ENCODE measurements at places on chromosomes 11 and 22.

DNA sequence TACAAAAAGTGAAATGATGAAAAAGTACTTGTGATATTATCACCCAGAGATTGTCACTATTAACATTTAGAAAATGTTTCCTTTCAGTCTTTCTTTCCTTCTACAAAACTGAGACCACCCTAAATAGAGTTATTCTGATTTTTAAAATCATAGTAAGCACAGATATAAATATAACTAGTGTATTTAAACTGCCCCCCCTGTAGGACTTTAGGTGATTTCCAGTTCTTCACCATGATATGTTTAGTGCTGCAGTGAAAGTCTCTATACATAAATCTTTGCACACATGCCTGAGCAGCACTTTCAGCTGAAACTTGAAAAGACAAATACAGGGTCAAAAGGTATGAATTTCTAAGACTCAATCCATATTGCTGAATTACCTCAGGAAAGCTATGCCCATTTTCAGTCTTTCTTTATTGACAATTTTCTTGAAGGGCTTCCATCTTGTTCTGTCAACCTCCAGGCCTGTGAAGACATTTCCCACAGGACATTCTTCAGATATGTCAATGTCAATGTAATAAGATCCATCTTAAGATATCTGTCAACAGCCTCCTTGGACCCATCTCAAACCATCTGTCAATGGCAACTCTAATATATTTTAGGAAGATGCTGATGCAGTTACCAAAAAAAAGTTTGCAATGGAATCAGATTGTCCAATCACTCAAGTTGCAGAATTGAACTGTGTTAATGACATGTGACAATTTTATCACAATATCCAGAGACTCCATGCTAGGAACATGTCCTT lies 30.8 kb upstream of the LDLRAD3 start:
- no peak for DNase-seq

GRCh38 chr11:33263549-33263948 lies 6.4 kb downstream of the HIPK3 start:
- DNase-seq = no peak

DNA sequence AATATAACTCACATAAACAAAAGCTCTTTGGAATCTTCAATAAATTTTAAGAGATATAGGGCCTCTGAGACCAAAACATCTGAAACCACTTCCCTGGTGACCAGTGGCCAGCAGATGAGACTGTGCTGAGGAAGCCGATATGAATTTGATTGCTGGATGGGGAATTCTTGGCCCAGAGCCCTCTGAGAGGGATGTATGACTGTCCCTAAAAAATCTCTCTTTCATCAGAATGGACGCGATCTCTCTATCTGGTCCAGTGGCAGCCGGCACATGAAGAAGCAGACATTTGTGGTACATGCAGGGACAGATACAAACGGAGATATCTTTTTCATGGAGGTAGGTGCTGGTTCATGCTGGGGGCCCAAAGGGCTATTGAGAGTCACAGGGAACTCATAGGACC lies 37.5 kb downstream of the MYBPC3 start:
- no peak for DNase-seq

DNA sequence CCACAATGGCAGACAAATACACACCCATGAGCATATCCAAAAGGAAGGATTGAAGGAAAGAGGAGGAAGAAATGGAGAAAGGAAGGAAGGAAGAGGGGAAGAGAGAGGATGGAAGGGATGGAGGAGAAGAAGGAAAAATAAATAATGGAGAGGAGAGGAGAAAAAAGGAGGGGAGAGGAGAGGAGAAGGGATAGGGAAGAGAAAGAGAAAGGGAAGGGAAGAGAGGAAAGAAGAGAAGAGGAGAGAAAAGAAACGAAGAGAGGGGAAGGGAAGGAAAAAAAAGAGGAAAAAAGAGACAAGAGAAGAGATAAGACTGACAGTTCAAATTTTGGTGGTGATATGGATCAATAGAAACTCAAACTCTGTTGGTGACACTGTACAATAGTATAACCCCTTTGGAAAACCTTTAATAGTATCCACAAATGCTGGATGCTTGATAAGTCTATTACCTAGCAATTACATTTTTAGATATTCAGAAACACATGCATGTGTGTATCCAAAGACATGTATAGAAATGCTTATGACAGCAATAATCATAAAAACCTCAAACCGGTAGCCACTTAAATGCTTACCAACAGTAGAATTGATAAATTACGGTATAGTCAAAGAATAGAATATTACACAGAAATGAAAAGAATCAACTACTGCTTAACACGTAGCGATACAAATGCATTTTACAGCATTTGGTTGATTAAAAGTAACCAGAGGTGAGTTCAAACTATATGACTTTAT lies 1.2 kb upstream of the HBD start:
- no peak for DNase-seq

DNA sequence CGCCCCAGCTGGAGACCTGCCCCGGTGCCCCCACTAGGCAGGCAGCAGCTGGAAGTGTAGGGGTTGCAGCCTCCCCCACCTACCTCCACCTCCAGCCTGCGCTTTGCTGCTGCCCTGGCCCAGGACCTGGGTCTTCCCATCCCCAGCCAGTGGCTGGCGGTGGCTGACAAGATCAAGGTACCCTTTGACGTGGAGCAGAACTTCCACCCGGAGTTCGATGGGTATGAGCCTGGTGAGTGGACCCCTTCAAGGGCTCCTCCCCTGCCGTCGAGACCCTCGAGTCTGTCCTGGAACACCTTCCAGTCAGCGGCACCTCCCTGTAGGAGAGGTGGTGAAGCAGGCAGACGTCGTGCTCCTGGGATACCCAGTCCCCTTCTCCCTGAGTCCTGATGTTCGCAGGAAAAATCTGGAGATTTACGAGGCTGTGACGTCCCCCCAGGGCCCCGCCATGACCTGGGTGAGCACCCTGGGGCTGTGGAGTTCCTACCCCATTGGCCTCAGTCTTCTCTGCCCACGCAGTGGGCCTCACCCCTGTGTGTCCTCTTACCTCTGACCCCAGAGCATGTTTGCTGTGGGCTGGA lies 4.4 kb downstream of the PGGHG start:
- DNase-seq = no peak

All from activated CD4-positive, alpha-beta T cell treated with anti-CD3 and anti-CD28 coated beads, Interleukin-10, Interleukin-2, amounts not matched to agents 100 ng/mL and 50 ng/mL, durations not matched to agents 16 hours and 8 hours (primary cell).